ENCODE measurements at places on chromosomes 2 and 18.

DNA sequence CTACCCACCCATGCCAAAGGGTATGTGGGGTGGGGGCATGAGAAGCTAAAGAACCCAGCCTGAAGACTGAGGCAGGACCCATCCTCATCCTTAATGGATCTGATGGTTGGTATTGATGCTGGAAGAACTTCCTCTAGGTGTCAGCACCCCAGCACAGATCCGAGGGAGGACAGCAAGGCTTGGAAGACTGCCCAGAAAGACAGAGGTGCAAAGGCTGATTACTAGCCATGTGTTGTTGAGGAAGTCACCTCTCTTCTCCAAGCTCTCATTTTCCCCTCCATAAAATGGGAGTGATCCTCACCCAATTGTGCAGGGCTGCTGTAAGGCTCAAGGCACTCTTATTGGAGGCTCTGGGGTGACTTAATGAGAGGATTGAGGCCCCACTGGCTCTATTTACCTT, 256.5 kb downstream of the CELF4 start:
- DNase-seq, result no peak

GRCh38 chr2:105910497-105911238, 166.0 kb downstream of the NCK2 start:
- DNase-seq, result no peak

- no peak for DNase-seq
These were observed 61.1 kb upstream of the ZNG1B start for GRCh38 chr2:113376253-113376912.

DNA sequence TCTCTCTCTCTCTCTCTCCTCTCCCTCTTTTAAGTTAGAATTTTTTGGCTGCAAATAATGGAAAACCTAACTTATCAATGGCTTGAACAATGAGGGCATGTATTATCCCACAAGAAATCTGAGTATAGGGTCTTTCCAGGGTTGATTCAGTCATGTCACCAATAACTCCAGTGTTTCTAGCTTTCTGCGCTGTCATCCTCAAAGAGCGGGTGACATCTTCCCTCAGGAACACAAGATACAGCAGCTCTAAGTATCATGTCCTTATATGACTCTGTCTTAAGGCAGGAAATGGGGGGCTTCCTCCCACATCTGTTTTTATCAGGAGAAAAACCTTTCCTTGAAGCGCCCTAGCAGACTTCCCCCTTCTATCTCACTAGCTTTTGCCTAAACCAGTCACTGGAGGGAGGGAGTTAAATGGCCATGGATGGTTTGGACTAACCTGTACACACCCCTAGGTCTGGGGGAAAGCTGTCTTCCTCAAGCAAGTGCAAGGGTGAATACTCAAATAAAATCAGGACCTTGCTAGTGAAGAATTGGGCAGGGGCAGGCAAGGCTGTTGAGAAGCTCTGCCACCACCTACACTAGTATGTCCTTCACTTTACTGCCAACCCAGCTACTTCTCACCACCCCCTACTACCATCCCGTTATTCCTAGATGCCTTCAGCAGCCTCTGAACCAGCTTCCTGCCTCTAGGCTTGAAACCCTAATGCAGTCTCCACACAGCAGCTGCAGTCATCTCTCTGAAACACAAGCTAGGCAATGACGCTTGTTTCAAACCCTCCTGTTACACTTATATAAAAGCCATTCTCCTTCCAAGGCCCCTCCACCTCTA, 7.5 kb upstream of the TUBA4A start:
- DNase-seq, result no peak

DNA sequence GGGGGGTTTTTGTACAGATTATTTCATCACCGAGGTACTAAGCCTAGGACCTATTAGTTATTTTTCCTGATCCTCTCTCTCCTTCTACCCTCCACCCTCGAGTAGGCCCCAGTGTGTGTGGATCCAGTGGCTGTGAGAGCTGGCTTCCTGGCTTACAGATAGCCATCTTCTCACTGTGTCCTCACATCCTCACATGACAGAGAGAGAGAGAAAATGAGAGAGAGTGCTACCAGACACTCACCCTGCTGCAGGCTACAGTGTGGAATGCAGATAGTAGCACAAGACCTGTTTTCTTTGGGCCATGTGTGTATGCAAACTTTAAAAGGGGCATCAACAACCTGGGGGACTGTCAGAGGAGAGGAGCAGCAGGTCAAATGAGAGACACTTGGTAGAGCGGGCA, 9.5 kb downstream of the KCNK3 start:
- no peak for DNase-seq

DNA sequence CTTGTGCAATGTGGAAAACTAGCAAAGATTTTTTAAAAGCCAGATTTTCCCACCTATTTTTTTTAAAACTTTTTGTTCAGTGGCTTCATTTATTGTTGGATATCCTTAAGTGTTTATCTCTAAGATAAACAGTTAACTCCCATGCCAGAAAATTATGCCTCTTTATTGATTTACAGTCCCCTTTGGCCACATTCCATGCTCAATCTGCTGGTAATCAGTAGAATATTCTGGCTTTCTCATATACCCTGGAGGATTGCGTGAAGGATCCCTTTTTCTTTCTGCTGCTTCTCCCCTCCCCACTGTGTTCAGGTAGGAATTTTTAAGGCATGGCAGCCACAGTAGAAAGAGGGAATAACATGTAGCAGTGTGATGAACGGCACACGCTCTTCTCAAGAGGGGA, 2.6 kb downstream of the GRHL1 start:
- no peak for DNase-seq

GRCh38 chr2:43127208-43127940, 99.0 kb downstream of the ZFP36L2 start:
- peak; percentile 22 for DNase-seq

GRCh38 chr2:42303252-42303651, 57.8 kb downstream of the COX7A2L start:
- no peak for DNase-seq

- no peak for DNase-seq
These were observed 785.7 kb upstream of the GYPC start for GRCh38 chr2:125870264-125870663.

- no peak for DNase-seq
These were observed 12.9 kb downstream of the ALLC start for GRCh38 chr2:3670941-3671340.

DNA sequence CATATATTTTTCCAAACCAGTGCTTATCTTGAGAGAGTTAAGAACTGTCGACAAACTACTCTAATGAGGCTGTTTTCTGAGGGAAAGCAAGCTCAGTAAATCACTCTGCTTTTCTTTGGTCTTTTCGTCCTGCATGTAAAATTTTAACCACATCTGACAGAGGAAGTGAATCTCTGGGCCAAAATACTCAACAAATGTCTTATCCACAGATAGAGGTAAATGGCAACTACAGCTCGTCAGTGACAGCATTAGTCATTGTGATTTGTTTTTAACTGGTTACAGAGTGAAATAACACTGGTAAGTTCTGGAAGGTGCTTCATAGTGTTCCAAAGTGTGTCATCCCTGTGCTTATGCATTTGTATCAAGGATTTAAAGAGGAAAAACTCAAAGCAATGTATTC, 82.6 kb upstream of the SLC8A1 start:
- no peak for DNase-seq

DNA sequence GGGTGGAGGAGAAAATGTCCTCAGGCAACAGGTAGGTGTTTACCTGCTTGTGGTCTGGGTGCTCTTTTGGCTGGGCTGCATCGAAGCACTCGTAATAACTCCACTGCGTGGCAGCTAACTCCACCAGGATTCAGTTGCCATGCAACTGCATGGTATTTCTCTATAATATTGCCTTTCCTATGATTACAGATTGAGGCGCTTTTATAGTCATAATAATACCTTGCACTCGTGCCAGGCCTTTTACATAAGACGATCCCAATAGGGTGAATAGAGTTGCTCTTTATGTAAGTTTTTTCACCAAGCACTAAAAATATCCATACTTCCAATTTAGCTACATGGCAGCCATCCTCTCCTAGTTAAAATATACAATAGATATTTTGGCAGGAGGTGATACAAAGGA, 19.7 kb upstream of the NYAP2 start:
- no peak for DNase-seq

DNA sequence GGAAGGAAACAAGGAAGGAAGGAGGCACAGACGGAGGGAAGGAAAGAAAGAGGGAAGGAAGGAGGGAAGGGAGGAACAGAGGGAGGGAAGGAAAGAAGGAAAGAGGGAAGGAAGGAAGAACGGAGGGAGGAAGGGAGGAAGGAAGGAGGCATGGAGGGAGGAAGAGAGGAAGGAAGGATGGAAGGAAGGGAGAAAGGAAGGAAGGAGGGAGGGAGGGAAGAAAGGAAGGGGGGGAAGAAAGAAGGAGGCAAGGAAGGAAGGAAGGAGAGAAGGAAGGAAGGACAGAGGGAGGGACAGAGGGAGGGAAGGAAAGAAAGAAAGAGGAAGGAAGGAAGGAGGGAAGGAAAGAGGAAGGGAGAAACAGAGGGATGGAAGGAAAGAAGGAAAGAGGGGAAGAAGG, 7.6 kb upstream of the ACOXL start:
- no peak for DNase-seq

- no peak for DNase-seq
These were observed 15.4 kb downstream of the BCL11A start for GRCh38 chr2:60538101-60538500.

GRCh38 chr2:144086965-144087364, 433.0 kb downstream of the ZEB2 start:
- no peak for DNase-seq

- DNase-seq, result no peak
These were observed 2.6 kb downstream of the SCN7A start for GRCh38 chr2:166491461-166491860.

GRCh38 chr18:50877545-50878265, 1.2 kb upstream of the ME2 start:
- DNase-seq, result no peak

DNA sequence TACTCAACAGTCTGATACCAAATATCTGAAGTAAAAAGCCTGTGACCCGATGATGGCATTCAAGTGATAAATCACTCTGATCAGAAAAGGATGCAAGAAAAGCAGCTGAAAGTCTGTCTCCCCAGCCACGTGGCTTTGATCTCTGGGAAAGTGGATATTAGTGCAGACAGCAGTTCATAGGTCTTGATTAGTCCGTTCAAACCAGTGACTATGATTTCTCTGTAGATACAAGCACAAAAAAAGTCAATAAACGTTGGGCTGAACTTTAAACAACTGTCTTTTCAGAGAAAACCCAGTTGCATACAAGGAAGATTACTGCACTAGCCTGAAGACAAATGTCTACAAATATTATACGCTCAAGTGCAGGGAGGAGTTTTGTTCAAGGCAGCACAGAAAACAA, 107.7 kb upstream of the CDC42EP3 start:
- no peak for DNase-seq

DNA sequence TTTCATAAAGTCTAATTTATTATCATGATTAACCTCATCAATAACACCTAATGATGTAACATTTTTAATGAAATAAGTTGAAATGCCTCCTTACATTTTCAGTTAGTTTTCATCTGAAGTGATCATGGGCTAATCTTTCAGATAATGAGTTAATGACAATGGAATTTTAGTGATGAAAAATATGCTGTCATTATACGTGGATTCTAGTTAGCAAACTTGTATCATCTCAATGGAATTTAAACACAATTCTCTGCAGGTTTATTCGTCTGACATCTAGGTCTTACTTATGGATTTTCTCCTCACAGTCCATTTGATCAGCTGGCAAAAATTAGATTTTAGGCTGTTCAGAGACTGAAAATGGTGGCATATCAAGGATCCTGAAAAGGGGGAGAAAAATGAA, 885.0 kb downstream of the SLC4A3 start:
- DNase-seq, result no peak

- no peak for DNase-seq
These were observed 38.1 kb downstream of the ST8SIA5 start for GRCh38 chr18:46718501-46719341.

- no peak for DNase-seq
These were observed 99.1 kb downstream of the SETBP1 start for GRCh38 chr18:44779753-44780292.

GRCh38 chr2:233121856-233122255, 61.7 kb downstream of the INPP5D start:
- no peak for DNase-seq

GRCh38 chr2:62573137-62573731, 67.2 kb upstream of the TMEM17 start:
- no peak for DNase-seq

GRCh38 chr2:16318051-16318450, 347.6 kb downstream of the CYRIA start:
- no peak for DNase-seq

DNA sequence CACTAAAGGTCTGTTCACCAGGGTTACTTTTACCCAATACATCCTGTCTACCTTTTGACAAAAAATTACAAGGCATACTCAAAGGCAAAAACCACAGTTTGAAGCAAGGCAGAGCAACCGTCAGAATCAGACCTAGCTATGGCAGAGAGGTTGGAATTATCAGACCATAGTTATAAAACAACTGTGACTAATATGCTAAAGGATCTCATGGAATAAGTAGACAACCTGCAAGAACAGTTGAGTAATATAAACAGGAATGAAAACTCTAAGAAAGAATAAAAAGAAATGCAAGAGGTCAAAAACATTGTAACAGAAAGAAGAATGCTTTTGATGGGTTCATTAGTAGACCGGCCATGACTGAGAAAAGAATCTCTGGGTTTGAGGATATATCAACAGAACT, 318.8 kb upstream of the KCNH7 start:
- no peak for DNase-seq

DNA sequence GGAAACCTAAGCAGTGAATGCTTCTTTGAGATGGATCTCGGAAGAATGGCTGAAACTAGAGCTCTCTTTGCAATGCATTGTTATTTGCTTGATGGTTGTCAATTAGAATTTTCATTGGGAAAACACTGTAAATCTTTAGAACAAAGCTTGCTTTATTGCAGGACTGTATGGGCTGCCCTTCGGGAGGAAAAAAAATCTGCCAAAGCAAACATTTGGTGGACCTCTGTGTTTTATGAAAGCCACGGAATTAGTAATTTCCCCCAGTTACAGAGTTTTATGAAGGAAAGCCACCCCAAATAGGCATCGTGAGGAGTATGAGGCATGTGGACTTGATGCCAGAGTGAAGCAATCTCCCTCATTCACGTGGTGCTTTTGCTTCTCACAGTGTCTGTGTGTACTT, 33.5 kb downstream of the RHBDD1 start:
- DNase-seq, result no peak

DNA sequence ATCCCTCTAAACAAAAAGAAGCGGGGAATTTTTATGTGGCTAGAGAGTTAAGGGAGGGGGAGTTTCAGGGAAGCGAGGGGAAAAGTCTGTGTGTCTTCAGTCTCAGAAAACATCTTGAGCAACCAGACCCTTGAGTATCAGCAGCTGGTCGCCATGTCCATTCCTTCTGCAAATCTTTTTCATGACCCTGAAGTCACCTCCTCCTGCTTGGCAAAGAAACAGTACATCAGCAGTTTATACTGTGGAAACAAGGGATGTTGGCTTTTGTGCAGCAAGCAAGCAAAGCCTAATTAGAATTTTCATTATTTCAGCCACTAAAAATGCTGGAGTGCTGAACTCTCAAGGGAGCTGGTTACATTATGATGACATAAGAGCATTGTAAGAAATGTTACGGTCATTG, 187.4 kb upstream of the SLC8A1 start:
- DNase-seq, result no peak

GRCh38 chr2:146135245-146135644, 1615.3 kb upstream of the ZEB2 start:
- no peak for DNase-seq
